ENCODE measurements at places on chromosomes 1 and 21.

DNA sequence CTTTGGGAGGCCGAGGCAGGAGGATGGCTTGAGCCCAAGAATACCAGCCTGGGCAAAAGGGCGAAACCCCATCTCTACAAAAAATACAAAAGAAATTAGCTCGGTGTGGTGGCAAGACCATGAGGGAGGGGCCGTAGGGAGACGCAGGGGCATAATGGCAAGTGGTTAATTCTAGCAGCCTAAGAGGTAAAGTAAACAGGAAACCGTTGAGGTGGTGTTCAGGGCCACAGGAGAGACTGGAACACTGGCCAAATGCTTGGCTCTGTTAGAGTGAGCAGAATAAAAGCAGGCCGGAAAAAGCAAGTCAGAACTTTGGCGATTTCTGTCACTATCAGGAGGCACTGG is 89.2 kb downstream of the RIPK4 start:
- DNase-seq: no peak

DNA sequence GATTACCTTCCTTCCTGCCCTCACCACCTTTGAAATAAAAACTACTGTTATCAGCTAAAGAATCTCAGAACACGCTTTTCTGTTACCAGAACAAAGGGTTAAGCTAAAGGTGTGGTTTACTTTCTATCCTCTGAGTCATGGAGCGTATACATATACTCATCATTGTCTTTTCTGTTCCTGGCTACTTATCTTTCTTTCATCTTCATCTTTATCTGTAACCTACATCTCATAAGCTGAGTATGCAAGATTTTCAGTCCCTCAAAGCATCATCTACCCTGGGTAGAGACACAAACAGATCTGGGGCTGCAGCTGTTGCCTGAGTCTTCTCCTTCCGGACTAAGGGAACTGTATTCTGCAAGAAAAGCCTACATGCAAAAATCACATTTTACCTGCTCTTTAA is 75.6 kb downstream of the LMO4 start:
- DNase-seq: peak; percentile 34

DNA sequence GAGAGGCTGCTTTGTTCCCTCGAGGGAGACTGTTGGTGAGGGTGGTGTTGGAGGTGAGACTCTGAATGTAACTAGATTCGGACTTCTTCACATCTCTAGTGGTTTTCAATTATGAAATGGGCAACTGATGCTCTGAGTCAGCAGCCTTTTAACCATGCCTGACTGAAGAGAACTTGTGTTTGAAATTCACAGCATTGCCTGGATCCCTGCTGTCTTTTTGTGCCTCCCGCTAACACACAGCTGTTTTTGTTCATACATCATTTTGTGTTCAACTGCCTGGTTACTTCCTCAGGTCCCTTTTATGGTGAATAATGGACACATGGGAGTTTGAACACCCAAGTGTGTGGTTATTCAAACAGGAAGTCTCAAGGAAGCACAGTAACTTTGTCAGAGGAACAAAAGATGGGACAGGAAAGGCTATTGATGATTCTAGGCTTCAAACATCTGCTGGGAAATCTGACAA is 16.8 kb downstream of the LAMC1 start:
- no peak for DNase-seq

DNA sequence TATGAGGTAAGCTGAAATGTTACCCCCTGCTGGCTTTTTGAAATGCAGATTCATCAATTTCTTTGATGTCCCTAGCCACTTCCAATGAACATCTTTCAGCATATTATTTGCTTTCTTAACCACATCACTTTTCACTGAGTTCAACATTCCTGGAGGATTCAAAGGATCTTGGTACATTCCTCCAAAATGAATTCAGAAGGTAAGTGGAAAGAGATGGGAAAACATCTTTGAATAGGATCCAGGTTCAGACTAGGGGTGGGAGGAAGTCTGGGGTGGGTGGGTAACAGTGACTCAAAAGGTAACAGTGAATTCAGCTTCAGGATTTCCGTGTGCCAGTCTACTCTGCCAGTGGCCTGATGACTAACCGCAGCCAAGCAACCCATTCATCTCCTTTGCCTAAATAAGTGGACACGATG is 180.7 kb downstream of the ZC3H11B start:
- DNase-seq: no peak

GRCh38 chr1:69528376-69528775 is 39.3 kb upstream of the LRRC7 start:
- no peak for DNase-seq

DNA sequence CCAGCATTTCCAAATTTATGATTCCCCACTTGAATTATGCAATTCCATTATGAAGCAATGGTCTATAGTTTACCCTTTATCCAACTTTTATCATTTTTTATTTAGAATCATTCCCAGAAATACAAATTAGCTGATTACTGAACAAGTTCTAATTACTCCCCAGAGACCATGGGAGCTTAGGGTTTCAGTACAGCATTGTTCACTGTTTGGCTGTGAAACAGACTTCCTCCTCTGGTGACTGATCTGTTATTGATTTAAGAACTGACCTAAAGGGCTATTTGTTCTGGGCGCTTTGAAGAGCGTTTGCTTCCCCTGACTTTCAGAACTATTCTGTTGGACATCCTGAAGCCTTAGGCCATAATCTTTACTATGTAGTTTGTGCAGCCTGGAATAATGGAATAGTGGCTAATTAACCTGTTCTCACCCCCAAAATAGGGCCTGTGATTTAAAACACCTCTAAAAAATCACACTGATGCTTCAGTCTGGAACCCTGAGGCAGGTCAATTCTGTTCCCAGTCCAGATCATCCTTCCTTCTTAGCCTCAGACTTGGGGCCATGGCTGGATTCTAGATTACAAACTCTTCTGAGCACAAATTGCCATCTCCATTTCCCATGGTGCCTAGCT is 58.7 kb downstream of the ALG14 start:
- no peak for DNase-seq

DNA sequence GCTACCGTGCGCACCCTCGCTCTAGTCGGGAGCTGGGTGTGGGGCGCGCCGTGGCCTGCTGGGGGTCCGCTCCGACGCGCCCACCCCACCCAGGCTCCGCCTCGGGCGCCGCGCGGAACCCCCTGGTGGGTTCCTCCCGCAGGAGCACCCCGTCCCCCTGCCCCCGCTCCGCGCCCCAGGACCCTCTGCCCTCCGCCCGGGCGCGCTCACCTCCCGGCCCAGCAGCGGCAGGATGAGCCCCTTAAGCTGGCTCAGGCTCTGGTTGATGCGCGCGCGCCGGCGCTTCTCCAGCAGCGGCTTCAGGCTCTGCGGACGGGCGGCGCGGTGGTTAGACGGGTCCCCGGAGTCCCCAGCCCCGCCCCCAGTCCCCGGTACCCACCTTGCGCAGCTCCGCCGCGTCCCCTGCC is 319 bp downstream of the HES2 start:
- DNase-seq: no peak

DNA sequence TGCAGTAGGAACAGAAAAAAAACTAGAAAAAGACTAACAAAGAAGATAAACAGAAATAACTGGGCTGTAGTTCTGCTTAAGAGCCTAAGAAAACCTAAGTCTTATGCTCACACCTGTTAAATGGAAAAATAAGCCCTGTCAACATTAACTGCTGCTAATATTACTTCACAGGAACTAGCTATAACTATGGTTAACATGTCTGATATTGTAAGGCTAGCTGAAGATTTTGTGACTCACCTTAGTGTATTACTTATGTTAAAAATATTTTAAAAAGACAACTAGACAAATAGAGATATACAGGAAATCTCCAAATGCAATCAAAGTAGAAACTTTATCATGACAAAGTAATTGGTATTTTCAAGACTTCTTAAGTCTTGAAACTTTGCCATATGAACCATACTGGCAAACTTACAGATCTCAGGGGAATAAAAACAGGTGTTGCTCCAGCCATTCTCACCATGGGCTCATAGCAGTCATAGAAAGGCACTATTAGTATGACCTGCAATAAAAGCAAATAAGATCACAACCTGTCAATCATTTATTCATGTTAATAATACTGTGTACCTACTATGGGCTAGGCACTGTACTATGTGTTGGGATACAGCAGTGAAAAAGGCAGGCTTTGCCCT is 30.7 kb downstream of the KYAT3 start:
- no peak for DNase-seq

DNA sequence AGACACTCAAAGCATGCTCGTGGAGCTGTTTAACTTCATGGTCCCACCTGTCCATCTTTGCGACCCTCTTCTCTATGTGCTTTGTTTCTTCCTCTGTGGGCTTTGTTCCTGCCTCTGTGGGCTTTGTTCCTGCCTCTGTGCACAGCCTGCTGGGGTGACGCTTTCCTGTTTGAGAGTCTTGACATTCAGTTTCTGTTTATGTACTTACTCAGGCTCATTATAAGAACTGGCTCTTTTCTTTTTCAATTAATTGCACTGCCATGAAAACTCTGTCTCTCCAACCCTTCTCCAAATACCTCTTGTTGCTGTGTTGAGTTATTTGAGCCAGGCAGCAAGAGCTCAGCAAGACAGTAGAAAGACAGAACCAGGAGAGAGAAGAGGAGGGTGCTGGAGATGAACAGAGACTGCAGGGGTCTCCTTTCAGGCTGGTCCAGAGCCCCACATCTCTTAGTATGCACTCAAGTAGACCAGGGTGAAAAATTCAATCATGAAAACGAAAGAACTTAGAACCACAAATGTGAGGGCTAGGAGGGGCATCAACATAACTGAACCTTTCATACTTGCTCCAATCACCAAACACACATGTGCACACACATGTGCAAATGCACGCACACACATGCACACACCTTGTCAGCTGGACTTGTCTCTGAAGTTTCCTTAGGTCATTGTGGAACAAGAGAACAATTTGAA is 88.3 kb upstream of the SGIP1 start:
- DNase-seq: peak; percentile 77

GRCh38 chr21:35377505-35378090 is 328.5 kb upstream of the RUNX1 start:
- no peak for DNase-seq

DNA sequence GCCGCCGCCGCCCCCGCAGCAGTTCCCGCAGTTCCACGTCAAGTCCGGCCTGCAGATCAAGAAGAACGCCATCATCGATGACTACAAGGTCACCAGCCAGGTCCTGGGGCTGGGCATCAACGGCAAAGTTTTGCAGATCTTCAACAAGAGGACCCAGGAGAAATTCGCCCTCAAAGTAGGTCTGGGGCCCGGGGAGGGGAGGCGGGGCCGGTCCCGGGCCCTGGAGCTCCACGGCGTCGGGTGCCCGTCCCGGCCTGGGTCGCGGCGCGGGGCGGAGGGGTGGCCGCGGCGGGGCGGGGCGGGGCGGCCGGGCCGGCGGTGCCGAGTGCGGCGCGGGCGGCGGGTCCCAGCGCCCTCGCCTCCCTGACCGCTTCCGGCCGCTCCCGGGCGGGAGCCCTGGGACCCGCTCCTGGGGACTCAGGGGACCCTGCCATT is 646 bp downstream of the MAPKAPK2 start:
- DNase-seq: peak; percentile 26

- no peak for DNase-seq
These were observed 13.4 kb downstream of the KIF21B start for GRCh38 chr1:201009962-201010645.

DNA sequence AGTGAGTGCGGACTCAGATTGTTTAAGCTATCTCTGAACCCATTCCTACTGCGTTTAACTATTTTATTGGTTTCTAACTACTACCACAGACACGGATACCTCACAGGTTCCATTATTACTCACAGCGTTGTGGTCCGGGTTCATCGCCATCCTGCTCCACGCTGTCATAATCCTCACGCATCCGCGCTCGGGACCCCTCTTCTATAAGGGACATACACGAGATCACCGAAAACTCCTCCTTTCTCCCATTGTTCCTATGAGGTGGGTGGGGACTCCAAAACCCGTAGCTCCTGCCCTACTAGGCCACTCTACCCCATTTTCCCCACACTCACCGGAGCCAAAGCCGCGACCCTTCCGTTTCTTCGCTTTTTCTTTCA is 610 bp downstream of the RBM8A start:
- DNase-seq: peak; percentile 37

Measured in activated CD4-positive, alpha-beta T cell treated with anti-CD3 and anti-CD28 coated beads, Interleukin-2, amount 10 ng/mL, durations not matched to agents 7 days and 5 days (primary cell).